ENCODE measurements at places on chromosomes 2 and 18.

- no peak for DNase-seq
Observed at GRCh38 chr2:46327627-46328026, 30.4 kb downstream of the EPAS1 start.

DNA sequence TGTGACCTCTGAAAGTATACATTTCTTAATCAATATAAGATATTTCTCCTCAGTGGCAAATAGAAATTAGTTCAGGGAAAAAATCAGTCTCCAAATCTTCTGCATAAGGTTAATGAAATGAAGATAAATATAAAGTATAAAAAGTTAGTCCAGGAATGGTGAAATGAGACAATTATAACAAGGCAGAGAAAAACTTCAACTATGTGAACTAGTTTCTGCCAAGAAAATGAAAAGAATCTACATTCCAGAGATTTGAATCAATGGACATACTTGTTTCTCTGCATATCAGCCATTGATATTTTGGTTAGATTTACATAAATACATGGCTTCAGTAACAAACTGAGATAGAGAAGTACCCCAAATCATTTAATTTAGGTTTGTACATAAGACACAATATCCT is 249.0 kb downstream of the EXOC6B start:
- no peak for DNase-seq

DNA sequence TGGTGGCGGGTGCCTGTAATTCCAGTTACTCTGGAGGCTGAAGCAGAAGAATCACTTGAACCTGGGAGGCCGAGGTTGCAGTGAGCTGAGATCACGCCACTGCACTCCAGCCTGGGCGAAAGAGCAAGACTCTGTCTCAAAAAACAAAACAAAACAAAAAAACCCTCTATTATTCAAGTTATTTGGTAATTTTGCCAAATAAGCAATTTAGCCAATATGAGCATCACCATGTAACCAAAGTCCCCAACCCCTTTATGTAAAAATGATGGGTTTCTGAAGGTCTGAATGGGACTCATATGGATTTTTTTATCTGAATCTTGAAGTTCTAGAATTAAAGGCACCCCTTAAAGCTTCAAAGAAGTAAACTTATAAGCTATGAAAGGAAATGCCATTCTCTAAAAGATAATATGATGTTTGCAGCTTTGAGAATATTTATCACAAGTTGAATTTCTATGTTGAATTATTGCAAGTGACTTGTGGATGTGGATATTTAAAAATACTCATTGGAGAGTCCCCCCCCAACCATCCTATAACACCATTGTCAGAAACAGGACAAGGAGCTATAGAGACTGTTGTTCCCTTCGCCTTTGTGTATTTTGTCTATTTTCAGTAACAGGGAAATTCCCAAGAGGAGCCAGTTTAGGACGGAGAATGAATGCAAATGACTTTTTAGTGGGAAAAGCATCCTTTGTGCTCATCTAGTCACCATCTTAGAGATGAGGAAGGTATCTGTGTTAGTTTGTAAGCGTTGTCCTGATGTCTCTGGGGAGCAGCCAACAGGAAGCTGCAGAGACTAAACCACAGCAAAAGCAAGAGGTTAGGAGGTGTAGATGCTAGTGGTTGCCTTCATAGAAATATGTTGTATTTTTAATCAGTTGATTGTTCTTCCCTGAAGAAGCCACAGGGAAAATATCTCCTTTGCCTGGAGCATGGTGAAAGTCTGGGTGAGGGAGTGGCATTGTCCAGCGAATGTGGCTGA is 68.3 kb downstream of the TET3 start:
- no peak for DNase-seq

GRCh38 chr2:120845277-120845676 is 109.6 kb downstream of the GLI2 start:
- no peak for DNase-seq

GRCh38 chr2:127400897-127401756 is 13.4 kb upstream of the MAP3K2 start:
- no peak for DNase-seq

- DNase-seq = no peak
Observed at GRCh38 chr2:50613161-50613560, 418.8 kb downstream of the NRXN1 start.

DNA sequence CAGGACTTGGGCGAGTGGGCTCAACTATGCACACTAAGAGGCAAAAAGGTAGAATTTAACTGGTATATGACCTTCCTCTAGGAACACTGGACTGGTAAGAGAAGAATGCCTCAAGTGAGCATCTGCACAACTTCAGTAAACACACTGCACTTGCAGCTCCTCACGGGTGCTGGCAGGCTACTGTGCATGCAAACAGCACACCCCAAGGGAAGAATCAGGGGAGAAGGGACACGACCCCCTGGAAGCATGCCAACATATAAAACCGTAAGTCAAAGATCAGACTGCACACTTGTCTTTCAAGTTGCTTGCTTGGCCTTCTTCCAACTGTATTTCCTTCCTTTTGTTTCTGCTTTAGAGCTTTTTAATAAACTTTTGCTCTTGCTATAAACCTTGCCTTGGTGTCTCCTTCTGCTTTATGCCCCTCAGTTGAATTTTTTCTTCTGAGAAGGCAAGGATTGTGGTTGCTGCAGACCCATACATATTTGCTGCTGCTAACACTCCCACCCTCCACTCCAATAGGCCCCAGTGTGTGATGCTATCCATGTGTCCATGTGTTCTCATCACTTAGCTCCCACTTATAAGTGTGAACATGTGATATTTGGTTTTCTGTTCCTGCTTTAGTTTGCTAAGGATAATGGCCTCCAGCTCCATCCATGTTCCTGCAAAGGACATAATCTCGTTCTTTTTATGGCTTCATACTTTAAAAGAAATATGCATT is 263.7 kb upstream of the SPOPL start:
- DNase-seq = no peak

- DNase-seq = no peak
Observed at GRCh38 chr2:54712516-54712915, 10.9 kb upstream of the EML6 start.

DNA sequence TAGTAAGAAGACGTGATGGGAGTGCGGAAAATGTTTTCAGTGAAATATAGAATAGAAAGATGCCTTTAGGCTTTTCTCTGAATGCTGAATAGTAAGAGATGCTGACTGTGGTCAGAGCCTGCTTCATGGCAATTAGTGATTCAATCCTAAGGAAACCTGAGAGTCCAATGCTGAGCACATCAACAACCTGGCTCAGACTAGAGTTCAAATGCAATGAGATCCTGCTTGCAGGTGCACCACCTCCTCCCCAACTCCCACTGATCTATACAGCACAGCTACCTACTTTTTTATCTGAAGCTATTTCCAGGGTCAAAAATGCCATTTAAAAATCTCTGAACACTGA is 65.4 kb downstream of the AAK1 start:
- no peak for DNase-seq

- peak; percentile 88 for DNase-seq
Observed at GRCh38 chr2:64644458-64645382, 9.0 kb downstream of the SERTAD2 start.

GRCh38 chr2:201447086-201447485 is 4.2 kb downstream of the TRAK2 start:
- no peak for DNase-seq

Measured in HL-60 (cell line).